Progenitor cell of endocrine pancreas (in vitro differentiated cells): ENCODE measurements at places on chromosomes 13 and 19.

- DNase-seq = no peak
Measured at GRCh38 chr13:76329004-76329403, 557.2 kb downstream of the KCTD12 start.

GRCh38 chr13:27559719-27560118 is 60.6 kb downstream of the LNX2 start:
- DNase-seq = no peak

DNA sequence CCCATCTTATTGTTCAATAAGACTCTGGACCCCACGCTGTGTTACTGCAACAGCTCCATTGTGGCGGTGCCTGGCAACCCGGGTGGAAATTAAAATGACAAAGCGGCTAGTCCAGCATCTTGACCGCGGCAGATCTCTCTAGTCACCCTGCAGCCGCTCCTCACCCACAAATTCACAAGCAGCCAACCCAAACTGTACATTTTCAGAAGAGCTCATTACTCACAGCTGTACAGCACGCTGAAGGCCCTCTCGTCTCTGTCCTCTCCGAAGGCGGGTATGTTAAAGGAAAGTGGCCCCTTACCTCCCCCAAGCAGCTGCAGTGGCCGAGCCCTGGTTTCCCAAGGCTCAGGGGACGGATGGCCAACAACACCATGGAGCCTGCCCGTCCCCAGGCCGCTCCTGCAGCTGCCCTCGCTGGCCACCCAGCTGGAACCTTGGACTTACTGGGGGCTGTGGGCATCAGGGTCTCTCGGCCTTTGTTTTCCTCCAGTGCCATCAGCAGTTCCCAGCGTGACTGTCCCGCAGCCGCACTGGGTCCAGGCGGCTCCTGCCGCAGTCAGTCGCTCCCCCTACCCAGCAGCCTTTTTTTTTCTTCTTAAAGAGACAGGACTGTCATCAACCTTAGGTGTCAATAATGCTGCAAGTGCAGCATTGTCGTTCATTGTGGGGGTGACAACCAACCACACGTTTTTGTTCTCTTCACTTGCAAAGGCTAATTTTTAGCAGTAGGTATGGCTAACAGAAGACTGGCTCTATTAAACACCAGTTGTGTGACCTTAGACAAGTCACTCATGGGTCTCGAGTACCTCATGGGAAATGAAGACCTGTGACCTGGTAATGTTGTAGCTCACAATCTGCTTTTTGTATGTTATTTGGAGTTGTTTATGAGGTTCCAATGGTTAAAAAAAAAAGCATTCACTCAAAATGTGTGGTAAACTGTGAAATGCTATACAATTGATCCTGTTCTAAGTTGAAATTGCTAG is at the start of gene SACS:
Gene SACS (minus strand): TSS at position 532 of the 983 bp plus-strand sequence. CDS start 22,463 bp downstream, outside the sequence.
- no peak for DNase-seq

- no peak for DNase-seq
Measured at GRCh38 chr13:88263808-88264207, 592.6 kb downstream of the SLITRK5 start.

DNA sequence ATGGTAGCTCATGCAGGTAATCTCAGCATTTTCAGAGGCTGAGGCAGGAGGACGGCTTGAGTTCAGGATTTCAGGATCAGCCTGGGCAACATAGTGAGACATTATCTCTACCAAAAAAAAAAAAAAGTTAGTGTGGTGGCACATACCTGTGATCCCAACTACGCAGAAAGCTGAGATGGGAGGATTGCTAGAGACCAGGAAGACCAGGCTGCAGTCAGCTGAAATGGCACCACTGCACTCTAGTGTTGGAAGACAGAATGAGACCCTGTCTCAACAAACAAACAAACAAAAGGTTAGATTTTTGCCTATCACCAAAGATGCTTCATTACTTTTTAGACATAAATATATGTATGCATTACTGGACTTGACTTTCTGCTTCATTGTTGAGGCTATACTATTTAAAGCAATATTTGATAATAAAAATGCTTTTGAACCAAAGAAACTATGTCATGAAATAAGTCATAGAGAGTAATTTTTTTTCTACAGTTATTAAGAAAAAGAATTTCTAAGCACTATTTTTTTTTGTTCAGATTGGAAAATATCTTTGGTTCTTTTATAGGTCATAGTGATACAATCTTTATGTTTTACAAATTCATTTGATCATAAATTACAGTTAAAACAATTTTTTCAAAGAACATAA is 1180.1 kb upstream of the ATXN8OS start:
- DNase-seq = no peak

GRCh38 chr19:34228347-34228746 is 26.0 kb upstream of the GARRE1 start:
- DNase-seq = no peak

DNA sequence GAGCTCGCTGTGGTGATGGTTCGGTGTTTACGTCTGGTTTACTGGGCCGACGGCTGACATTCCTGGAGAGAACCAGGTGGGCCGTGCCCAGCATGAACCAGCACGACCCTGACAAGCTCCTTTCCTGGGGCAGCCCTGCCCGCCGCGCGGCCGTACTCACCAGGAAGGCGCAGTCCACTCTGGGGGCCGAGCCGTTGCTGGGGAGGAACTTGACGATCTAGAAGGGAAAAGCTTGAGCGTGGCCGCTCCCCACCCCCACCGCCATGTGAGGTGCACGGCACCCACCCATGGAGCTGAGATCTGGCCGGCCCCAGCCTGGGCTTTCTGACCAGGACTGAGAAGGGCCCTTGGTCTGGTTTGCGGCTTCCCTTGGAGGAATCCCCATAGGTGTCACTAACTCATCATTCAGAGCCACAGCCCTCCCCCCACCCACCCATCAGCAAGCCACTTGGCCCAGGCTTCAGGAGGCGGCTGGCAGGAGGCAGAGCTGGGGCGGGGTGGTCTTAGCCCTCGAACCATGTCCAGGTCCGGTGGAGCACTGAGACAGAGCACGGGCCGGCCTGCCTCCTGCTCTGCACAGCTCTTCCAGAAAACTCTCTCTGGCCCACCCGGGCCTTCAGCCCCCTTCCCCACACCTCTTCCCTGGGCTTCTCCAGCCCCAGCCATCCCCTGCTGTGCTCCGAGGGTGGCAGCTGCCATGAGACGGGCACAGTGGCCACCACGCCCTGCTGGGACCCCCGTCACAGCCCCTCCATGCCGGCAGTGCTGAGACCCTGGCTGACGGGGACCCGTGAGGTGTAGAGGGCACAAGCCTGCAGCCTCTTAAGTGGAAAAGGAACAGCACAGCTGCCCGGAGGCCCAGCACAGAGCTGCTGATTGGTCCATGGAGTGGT is 6.2 kb downstream of the ATP4B start:
- DNase-seq = no peak

DNA sequence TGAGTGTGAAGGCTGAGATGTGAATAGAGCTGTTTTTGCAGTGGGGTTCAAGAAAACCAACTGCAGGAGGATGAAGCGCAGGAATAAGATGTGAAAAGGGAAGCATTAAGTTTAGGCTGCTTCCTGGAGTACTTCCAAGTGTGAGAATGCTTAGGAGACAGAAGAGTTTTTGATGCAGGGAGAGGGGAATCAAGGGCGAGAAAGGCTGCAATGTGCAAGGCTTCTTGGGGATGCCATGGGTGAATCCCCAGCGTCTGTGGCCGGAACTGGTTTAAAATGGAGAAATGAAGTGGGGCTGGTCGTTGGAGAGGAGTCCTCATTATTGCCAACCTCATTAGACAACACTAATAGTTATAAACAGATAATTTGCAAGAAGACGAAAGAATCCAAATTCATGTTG is 764.9 kb downstream of the LIG4 start:
- DNase-seq = no peak
